GM12864 (cell line): ENCODE measurements at places on chromosomes 11 and 22.

GRCh38 chr11:102061276-102061675 lies 14.0 kb downstream of the CFAP300 start:
- no peak for DNase-seq

DNA sequence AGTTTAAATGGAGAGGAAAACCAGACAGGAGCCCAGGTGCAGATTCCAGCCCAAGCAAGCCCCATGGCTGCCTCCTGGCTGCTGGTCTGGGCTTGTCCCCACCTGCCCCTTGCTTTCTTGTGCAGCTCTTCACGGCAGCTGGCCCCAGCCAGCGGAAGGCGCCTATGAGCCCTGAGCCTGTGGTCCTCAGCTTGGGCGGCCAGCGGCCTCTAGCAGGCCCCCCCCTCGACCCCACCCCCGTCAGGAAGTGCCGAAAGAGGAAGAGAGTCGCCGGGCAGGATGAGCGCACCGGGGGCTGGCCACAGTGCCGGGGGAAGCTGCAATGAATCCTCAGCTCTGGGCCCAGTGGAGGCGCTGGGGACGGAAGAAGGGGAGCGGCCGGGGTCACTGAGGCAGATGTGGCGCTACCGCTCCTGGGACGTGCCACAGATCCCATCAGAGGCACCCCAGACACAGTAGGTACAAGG lies 2.1 kb upstream of the DGKZ start:
- DNase-seq, result no peak

- no peak for DNase-seq
Measured at GRCh38 chr11:12685229-12685628, 11.0 kb downstream of the TEAD1 start.

DNA sequence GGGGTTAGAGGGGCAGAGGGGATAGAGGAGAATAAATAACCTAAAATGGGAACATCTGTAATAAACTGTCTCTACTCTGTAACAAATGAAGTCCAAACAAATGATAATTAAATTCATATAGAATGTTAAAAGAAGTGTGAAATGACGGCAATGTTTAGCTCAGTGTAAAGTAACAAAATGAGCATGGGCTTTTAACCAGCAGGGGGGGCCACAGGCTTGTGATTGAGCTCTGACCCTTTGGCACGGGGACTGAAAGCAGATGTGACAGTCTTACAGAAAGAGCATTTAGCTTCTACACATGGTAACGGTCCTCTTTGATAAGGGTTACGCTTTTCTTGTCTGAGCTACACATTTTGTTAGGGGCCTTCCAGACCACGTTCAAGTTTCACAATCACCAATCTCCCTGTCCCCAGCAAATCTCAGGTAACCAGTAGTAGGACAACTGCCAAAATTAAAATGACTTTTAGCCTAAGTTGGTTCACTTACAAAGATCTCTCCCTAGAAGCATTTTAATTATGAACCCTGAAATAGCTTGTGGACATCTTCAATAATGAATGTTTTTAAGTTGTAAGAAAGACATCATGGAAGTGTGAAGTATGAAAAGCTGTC lies 262.5 kb downstream of the DCDC1 start:
- DNase-seq, result peak; percentile 12

DNA sequence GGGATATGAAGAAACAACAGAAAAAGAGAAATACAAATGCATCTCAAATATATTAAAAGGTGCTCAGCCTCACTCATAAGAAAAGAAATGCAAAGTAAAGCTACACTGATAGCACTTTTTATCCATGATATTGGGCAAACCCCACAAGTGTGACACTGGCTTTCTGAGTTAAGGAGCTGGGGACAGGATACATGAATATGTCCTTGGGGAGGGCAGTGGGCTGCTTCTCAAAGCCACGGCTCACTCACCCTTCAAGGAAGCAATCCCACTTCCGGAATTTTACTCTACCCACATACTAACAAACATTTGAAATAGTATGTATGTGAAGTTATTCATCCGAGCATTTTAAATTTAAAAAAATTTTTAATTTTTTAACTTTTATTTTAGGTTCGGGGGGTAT lies 41.1 kb upstream of the SLC22A12 start:
- no peak for DNase-seq

DNA sequence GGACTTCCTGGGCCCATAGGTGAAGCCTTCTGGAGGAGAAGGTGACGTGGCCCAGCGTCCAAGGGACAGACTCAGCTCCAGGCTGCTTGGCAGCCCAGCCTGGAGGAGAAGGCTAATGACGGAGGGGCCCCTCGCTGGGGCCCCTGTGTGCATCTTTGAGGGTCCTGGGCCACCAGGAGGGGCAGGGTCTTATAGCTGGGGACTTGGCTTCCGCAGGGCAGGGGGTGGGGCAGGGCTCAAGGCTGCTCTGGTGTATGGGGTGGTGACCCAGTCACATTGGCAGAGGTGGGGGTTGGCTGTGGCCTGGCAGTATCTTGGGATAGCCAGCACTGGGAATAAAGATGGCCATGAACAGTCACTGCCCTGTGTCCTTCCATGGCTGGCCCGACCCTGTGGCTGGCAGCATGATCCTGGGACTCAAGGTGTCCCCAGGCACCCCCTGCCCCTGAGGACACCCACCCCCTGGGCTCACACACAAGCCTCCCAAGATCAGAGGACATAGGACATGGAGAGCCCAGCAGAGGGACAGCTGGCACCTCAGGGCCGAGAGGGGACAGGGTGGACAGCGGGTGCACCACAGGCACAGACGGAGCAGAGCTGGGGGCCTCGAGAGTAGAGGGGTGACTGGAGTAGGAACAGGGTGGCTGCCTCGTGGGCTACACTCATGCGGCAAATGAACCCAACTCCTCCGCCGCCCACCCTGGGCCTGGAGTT lies 10.1 kb downstream of the SIGIRR start:
- DNase-seq, result no peak

GRCh38 chr22:30214703-30215407 lies 31.7 kb downstream of the LIF start:
- DNase-seq, result no peak

DNA sequence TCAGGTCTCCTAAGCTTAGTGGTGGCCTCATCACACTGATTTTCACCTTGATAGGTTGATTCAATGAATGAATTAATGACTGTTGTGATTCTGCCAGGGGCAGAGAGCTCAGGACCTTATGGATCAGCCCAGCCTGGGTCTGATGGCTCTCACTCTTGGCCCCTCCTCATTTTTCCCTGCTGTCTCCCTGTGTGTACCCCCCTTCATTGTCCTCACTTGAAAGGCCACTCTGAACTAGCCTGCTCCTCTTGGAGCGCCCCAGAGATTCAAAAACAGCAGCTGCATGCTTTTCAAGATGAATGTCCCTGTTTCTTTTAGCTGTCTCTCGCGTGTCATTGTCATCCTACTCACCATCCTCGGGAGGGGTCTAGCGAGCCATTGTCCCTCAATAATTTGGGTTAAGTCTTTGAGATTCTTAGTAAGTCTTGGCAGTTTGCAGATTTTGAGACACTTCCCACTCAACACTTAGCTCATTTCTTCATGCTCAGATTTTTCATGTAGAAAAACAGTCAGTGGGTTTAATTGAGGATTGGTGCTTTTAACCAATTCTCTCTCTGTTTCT lies 42.5 kb upstream of the MICAL2 start:
- no peak for DNase-seq

- DNase-seq, result peak; percentile 36
Measured at GRCh38 chr11:74449369-74449931, 17.9 kb downstream of the KCNE3 start.

DNA sequence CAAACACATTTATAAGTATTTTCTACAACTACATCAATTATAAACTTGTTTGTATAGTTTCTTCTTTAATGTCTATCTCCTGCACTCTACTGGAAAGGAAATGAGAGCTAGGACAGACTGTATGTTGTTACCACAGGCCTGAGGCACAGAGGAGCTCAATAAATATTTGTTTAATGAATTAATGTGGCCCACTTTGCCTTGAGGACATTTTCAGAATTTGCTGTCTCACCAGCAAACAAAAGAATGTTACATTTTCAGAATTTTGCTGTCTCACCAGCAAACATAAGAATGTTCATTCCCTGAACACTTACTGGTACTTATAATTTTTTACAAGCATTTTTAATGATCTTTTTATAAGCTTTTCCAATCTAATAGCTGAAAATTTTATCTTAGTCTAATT lies 41.9 kb upstream of the WNT7B start:
- DNase-seq, result no peak

- DNase-seq, result no peak
Measured at GRCh38 chr22:46381142-46381541, 45.6 kb downstream of the TRMU start.

DNA sequence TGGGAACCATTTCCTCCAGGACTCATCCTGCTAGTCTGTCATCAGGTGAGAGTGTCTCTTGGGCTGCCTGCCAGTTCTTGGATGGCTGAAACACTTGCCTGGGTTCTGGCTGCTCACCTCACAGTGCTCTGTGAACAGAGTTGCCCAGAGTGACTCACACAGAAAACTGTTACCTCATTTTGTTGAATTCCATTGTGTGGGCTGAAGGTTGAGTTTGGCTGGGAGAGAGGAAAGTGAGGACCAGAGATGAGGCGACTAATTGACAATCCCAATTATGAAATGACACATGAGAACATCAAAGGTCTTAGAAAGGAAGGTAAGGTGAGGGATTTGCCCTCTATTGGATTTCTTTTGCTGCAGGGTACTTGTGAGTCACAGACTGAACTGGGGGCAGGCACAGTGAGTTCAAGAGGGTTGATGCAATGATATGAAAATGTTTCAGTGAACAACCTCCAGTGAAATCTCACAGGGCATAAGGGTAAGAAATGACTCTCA lies 20.2 kb upstream of the CALCB start:
- DNase-seq, result no peak

GRCh38 chr22:48711031-48711431 lies 1116.6 kb downstream of the BRD1 start:
- DNase-seq, result no peak
